HS-27A (cell line): ENCODE measurements at places on chromosomes 13 and 19.

DNA sequence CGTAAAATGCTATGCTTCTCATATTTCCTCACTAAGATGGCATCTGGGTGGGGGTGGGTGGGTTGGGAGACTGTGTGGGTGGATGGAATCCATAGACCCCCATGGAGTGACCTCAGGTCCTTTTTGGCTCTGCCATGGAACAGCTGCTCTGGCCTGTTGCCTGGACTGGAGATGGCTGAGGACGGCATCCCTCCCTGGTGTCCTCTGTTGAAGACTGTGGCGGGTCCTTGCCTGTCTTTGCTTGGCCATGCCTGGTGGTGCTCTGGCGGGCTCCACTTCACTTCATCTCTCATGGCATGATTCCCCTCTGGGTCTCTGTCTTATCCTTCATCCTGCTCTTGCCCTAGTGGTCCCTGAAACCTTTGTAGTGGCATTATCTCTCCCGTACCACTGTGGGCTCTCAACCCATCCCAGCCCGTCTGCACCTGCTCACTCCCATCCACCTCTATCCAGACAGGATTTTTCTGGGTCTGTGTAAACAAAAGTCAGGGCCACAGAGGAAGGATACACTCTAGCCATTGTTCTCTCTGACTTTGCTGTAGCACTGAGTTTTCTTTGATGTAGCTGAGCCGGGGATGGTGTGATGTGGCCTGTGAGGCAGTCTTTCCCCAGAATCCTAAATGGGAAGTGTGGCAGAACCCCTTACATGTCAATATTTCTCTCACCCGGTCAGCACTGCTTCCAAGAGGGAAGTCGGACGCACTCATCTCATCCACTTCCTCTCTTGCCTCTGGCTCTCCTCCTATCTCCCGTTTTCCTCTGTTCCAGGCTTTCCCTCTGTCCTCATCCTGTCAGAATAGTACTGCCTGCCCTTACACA lies 36.1 kb downstream of the WDFY2 start:
- no peak for DNase-seq

- DNase-seq, result no peak
Measured at GRCh38 chr13:50519866-50520265, 323.6 kb downstream of the DLEU7 start.

GRCh38 chr19:51366389-51367254 lies 434 bp upstream of the ETFB start:
- peak; percentile 88 for DNase-seq

DNA sequence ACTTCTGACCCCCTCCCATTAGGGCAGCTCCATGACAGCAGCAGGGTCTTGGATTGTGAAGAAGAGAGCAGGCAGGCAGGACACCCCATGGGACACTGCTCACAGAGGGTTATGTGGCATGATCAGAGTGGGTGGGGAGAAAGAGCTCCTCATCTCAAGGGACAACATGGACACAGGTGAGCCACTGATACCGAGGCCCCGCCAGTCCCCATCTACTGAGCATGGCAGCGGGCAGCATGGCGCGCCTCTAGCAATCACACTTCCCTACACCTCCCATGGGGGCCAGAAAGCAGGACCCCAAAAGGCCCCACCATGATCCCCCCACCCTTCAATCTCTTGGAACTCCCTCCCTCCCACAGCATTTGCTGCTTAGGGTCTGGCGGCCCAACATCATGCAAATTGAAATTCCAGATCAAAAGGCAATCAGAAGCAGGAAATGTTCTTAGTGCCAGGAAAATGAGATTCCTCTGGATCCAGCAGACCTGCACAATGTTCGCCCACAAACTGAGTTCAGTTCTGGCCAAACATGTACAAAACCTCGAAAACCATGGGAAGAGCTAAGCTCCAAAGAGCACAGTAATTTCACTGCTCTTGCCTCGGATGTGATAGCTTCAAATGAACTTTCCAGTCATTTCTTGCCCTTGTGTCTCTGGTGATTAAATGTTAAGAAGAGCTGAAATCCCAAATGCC lies 14.8 kb downstream of the DOCK9 start:
- no peak for DNase-seq

GRCh38 chr19:13997631-13997962 lies 8.5 kb downstream of the RFX1 start:
- DNase-seq, result no peak

- no peak for DNase-seq
Measured at GRCh38 chr13:105598529-105598928, 936.9 kb downstream of the EFNB2 start.

DNA sequence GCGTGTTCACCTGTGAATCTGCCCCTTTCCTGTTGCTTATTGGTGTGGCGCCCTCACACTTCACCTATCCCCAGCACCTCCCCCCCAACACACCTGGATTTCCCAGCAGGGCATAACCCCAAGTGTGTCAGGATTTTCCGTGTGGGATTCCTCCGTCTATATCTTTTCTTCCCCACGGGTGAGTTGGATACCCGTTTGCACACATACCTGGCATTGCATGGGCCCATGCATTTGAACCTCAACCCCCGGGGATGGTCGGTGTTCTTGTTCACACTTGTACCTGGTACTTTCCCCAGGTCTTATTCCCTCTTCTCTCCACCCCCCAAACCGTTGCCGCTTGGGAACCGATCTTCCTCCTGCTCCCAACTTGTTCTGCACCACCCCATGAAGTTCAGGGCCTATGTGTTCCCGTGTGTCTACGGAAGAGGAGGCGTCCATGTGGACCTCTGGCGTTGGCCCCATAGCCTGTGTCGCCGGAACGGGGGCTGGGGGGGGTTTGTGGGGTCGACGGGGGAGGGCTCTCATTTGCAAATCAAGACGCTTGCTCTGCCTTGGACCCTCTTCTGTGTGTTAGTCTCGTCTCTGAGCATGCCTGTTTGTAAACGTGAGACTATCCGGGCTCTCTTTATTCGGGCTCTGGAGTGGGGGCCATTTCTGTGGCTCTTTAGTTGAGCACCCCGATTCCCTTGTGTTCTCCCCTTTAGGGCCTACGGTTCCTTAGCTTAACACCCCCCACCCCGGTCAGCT lies 1.7 kb downstream of the PRR12 start:
- DNase-seq, result no peak

DNA sequence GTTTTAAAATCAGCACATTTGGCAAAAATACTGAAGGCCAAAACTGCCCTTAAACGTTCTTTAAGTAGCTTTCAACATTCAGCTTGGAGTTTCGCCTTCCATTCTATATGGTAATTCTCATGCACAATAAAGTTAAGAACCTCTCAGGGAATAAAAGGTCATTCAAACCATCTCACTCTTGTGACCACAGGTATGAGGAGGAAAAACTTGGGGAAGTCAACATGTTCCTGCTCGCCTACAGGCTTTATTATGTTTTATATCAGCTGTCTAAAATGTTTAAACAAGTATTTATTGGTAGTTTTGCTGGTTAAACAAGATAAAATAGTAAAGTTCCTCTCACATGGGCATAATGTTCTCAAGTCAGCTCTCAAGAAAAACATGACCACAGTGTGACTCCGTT lies 19.9 kb upstream of the TM9SF2 start:
- DNase-seq, result no peak

DNA sequence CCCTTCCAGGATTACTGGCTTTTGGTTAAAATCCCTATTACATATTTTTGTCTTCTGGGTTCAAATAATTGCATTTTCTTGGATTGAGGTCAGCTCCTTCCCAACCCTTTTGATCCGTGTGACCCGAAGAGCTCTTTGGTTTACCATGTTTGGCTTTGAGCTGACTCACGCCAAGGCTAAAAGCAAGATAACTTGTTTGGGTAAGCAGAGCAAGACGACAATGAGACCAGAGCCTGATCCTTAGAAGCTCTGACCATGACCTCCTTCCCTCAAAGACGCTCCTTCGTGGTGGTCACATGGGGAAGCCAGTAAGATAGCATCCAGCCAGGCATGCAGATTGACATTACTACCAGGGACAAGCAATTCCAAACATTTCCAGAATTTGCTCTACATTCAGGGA lies 153.8 kb downstream of the DCT start:
- DNase-seq, result no peak

GRCh38 chr19:30719999-30720345 lies 347.8 kb downstream of the ZNF536 start:
- no peak for DNase-seq

GRCh38 chr13:73060251-73061160 lies 1.7 kb downstream of the KLF5 start:
- no peak for DNase-seq

DNA sequence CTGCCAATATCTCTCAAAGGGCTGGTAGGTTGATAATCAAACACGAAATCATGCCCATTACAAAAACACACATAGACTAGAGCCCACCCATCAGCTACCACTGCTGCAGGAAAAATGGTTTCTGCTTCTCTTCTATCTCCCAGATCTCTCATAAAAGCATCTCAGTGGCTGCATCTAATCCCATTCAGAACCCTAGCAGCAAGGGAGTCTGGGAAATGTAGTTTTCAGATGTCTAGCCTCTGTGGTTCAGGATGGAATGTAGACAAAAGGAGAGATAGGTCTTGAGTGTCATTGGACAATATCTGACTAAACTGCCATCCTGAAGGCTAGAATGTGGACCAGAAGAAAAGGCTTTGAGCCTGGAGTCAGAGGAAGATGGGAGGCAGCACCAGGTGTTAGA lies 32.1 kb downstream of the RDH8 start:
- no peak for DNase-seq

- no peak for DNase-seq
Measured at GRCh38 chr13:88919970-88920628, 1248.9 kb downstream of the SLITRK5 start.

- no peak for DNase-seq
Measured at GRCh38 chr19:14004619-14005348, 1.3 kb downstream of the RFX1 start.

DNA sequence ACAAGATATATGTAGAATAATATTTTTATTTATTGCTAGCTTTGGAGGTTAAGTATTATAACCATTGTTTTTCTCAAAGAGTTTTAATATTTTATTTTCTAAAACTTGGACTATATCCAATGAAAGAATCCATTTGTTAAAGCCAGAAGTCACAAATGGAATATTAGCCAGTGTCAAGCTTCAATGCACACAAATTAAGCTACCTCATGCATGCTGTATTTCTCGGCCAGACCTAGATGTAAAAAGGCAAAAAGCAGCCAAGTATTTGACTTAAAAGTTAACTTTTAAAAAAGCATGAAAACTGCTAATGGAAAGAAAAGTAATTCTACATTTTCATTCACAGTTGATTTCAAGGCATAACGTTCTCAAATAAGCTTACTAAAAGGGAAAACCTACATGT lies 160.0 kb upstream of the ATXN8OS start:
- no peak for DNase-seq

GRCh38 chr13:50379584-50379983 lies 364.3 kb downstream of the KCNRG start:
- DNase-seq, result no peak

GRCh38 chr13:30493658-30494381 lies 28.1 kb upstream of the HMGB1 start:
- DNase-seq, result no peak

DNA sequence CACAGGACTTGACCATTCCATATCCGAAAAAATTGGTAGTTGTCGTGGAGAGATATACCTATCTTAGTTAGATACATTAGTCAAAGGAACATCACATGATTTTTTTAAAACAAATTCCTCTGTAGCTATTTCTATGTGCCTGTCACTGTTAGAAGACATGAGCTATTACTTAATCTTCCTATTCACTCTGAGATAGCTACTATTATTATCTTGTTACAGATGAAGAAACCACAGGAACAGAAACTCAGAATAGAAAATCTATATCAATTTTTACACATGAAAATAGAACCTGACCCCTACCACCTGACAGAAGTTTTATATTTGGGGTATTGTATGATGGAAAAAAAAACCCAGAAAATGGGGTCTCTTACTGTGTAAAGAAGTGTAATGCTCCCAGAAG lies 68.9 kb upstream of the TDRD3 start:
- DNase-seq, result no peak

DNA sequence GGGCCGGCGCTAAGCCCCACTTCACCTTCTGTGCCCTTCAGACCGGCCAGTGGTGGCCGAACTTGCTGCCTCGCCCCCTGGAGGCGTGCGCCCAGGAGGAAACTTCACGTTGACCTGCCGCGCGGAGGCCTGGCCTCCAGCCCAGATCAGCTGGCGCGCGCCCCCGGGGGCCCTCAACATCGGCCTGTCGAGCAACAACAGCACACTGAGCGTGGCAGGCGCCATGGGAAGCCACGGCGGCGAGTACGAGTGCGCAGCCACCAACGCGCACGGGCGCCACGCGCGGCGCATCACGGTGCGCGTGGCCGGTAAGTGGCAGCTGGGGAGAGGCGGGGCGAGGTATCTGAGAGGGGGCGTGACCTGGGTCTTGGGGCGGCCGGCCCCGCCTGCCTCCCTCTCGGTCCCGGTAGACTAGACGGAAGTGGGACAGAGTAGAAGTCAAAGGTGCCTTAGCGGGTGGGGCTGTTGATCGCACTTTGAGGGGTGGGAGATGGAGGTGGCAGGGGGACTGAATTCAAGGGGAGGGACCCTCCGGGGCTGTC lies 5.6 kb downstream of the ICAM5 start:
- no peak for DNase-seq

- no peak for DNase-seq
Measured at GRCh38 chr19:46180701-46181387, 32.8 kb downstream of the IGFL2 start.

GRCh38 chr19:19820774-19821320 lies 703 bp downstream of the ZNF506 start:
- DNase-seq, result no peak

GRCh38 chr19:20273951-20274570 lies 107.0 kb downstream of the ZNF486 start:
- no peak for DNase-seq

DNA sequence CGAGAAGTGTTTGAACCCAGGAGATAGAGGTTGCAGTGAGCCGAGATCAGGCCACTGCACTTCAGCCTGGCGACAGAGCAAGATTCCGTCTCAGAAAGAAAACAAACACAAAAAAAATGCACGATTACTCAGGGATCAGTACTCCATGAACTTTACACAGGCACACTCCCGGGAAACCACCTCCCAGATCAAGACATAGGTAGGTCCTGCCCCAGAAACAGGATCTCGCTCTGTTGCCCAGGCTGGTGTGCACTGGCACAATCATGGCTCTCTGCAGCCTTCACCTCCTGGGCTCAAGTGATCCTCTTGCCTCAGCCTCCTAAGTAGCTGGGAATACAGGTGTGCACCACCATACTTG lies 11.2 kb downstream of the VASP start:
- DNase-seq, result no peak

DNA sequence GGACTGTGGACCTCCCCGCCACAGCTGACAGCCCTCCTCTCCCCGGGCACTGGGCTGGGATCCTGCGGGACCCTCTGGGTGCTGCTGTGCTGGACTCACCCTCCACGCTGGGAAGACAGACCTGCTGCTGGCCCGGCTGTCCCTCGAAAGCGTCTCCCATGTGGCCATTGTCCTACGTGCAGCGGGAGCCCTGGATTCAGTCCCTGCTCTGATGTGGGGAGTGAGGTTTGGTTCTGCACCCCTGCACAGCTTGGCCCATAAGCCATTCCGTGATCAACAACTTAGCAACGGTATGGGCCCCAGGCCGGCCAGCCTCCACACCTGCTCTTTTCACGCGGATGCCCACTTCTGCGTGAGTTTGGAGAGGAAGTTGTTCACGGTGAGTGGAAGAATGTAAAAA lies 195.2 kb downstream of the TEX29 start:
- no peak for DNase-seq
